ENCODE measurements at places on chromosomes 3 and 15. TPM values are rescaled to one million over a fixed set of nuclear protein-coding genes. Genes with fewer than 3 reads are reported as not detected.

GRCh38 chr3:100606894-100607512, 2.4 kb upstream of the ADGRG7 start:
- no peaks in the 10 kb centered on the region for H3K27me3 ChIP-seq
- H3K27ac ChIP-seq: no peak overlapping the region
- no peaks in the 10 kb centered on the region for H3K4me1 ChIP-seq
- DNase-seq: no peak
- no peaks in the 10 kb centered on the region for H3K36me3 ChIP-seq

- no peak for DNase-seq
- H3K27ac ChIP-seq: no peak overlapping the region
- no peaks in the 10 kb centered on the region for H3K27me3 ChIP-seq
- no peaks in the 10 kb centered on the region for H3K36me3 ChIP-seq
- no peak overlapping the region for H3K4me3 ChIP-seq
These were observed 118.9 kb upstream of the IGSF10 start for GRCh38 chr3:151579571-151580270.

GRCh38 chr3:155352900-155353490, 59.5 kb upstream of the STRIT1 start:
- no peaks in the 10 kb centered on the region for H3K36me3 ChIP-seq
- no peaks in the 10 kb centered on the region for H3K27me3 ChIP-seq
- no peak overlapping the region for H3K27ac ChIP-seq

- no peaks in the 10 kb centered on the region for H3K4me1 ChIP-seq
- H3K27me3 ChIP-seq: no peaks in the 10 kb centered on the region
- no peak overlapping the region for H3K4me3 ChIP-seq
- H3K27ac ChIP-seq: no peak overlapping the region
- no peaks in the 10 kb centered on the region for H3K36me3 ChIP-seq
These were observed 65.2 kb downstream of the NR2F2 start for GRCh38 chr15:96395687-96396086.

DNA sequence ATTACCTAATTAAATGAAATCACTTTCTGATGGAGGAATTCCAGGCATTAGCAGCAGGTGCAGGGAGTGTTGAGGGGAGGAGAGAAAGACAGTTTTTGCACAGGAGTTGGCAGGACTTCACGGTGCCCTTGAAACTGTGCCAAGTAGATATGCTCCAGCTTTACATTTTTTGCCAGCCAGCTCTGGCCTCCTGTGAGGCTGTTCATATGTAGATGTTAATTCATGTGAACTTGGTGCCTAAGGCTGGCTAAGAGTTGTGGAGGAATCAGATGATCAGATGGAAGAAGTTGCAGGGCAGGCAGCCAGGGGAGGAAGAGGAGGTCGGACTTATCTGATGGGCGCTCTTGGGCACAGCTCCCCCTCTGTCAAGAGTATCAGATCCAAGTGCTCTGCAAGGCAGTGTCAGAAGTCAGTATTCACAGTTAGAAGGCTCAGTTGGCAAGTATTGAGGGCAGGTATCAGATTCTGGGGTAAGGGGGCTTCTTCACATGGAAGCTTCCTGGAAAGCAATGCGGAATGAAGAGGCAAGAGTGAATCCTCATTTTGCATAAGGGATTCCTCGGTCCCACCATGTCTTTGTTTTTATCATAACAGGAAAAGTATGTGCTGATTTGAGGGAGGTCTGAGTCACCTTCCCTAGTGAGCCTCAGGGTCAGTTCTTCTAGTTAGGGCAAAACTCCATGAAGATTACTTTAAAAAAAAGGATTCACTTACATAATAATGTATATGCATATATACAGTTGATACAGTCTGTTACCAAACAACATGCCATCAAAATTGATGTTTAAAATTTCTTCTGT, 172.6 kb upstream of the UMPS start:
- H3K27ac ChIP-seq: no peak overlapping the region
- H3K4me3 ChIP-seq: no peak overlapping the region
- H3K36me3 ChIP-seq: no peaks in the 10 kb centered on the region

DNA sequence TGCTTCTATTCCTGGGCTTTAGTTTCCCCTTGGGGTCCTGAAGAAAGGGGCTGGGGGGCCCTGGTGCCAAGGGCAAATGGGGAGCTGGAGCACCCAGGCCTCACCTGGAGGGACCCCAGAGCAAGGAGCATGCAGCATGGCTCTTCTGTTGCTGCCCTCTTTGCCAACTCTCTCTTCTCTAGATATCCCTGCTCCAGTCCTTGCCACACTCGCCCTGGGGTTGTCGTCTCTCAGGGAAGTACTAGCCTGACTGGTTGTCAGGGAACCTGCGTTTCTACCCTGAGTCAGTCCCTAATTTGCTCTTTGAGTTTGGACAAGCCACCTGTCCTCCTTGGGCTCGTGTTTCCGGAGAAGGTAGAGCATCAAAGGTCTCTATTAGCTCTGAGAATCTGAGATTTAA, 63.7 kb upstream of the UBE2Q2 start:
- H3K4me3 ChIP-seq: no peak overlapping the region
- no peaks in the 10 kb centered on the region for H3K36me3 ChIP-seq
- no peaks in the 10 kb centered on the region for H3K4me1 ChIP-seq
- no peaks in the 10 kb centered on the region for H3K27me3 ChIP-seq
- no peak for DNase-seq
- no peak overlapping the region for H3K27ac ChIP-seq

- H3K4me3 ChIP-seq: no peak overlapping the region
- H3K36me3 ChIP-seq: no peaks in the 10 kb centered on the region
- H3K27ac ChIP-seq: no peak overlapping the region
- H3K4me1 ChIP-seq: no peaks in the 10 kb centered on the region
- no peak for DNase-seq
These were observed 49.0 kb downstream of the KY start for GRCh38 chr3:134601539-134602439.

- no peaks in the 10 kb centered on the region for H3K36me3 ChIP-seq
- H3K4me1 ChIP-seq: peaks cover 8% of the 10 kb centered on the region
- no peak overlapping the region for H3K27ac ChIP-seq
- no peaks in the 10 kb centered on the region for H3K27me3 ChIP-seq
- H3K4me3 ChIP-seq: no peak overlapping the region
These were observed 13.2 kb upstream of the TIPARP start for GRCh38 chr3:156661155-156661554.

GRCh38 chr3:75001330-75001729, 386.9 kb upstream of the CNTN3 start:
- no peak for DNase-seq
- no peaks in the 10 kb centered on the region for H3K27me3 ChIP-seq

GRCh38 chr15:43266386-43266785, 342 bp downstream of the TGM5 start:
- H3K36me3 ChIP-seq: no peaks in the 10 kb centered on the region
- no peak for DNase-seq
- no peaks in the 10 kb centered on the region for H3K4me1 ChIP-seq
- no peak overlapping the region for H3K4me3 ChIP-seq
- no peak overlapping the region for H3K27ac ChIP-seq
- H3K27me3 ChIP-seq: no peaks in the 10 kb centered on the region

- H3K36me3 ChIP-seq: no peaks in the 10 kb centered on the region
- H3K4me1 ChIP-seq: no peaks in the 10 kb centered on the region
- peaks cover 4% of the 10 kb centered on the region for H3K27me3 ChIP-seq
These were observed 126.6 kb downstream of the IGF1R start for GRCh38 chr15:98774756-98775497.

DNA sequence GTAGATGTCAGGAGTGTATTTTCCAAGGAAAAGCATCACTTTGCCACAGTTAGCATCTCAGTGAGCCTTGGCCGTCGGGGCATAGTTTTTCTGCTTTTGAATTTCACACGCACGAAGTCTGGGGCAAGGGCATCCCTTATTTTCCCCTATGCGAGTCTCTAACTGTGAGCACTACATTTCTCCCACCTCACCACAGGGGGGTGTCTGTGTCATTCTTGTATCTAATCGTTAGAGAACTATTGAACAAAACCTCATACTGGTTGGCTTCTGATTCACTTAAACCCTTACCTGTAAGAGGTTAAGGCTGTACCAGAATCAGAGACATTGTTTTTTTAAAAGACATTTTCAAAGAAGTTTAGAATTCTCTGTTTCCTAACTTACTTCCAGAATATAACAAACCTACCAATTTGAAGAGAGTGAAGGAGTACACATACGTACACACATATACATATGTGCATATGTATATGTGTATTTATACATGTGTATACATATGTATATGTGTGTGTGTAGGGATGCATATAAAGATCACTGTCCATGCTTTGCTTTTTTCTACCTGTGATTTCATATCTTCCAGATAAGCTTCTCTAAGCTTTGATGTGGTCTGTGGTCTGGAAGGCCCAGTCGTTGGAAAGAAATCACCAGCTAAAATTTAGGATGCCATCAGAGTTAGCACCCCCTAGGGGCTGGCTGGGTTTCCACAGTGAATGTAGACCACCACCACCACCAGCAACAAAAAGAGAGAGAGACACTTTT, 49.4 kb downstream of the MYZAP start:
- no peak overlapping the region for H3K4me3 ChIP-seq
- no peak overlapping the region for H3K27ac ChIP-seq
- H3K36me3 ChIP-seq: no peaks in the 10 kb centered on the region
- DNase-seq: no peak

- DNase-seq: no peak
- H3K36me3 ChIP-seq: no peaks in the 10 kb centered on the region
- H3K27me3 ChIP-seq: no peaks in the 10 kb centered on the region
- H3K27ac ChIP-seq: no peak overlapping the region
- no peak overlapping the region for H3K4me3 ChIP-seq
- no peaks in the 10 kb centered on the region for H3K4me1 ChIP-seq
These were observed 167.6 kb upstream of the CADPS start for GRCh38 chr3:63042833-63043232.

DNA sequence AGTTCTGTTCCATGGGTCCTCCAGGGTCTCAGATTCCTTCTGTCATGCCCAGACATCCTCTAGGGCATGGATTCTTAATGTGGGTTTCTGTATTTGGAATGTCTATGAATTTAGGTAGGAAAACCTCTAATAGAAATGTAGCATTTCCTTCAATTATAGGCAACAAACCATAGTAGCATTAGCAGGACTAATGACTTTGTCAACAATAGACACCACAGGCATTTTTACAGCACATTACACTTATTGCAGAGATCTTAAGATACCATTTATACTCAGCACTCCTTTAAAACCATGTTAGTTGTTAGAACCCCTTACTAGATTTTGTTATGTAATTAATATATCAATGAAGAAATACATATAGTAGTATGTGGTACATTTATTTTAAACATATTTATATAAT, 77.8 kb upstream of the TBC1D5 start:
- H3K4me1 ChIP-seq: no peaks in the 10 kb centered on the region
- no peak for DNase-seq
- H3K27ac ChIP-seq: no peak overlapping the region

- H3K4me1 ChIP-seq: peaks cover 1% of the 10 kb centered on the region
- no peak for DNase-seq
- H3K4me3 ChIP-seq: no peak overlapping the region
- H3K27ac ChIP-seq: no peak overlapping the region
These were observed 11.8 kb downstream of the MITF start for GRCh38 chr3:69751074-69751476.

GRCh38 chr15:65884511-65884910, 15.2 kb downstream of the RAB11A start:
- no peaks in the 10 kb centered on the region for H3K4me1 ChIP-seq
- peaks cover 44% of the 10 kb centered on the region for H3K36me3 ChIP-seq

GRCh38 chr15:67897646-67898339, 57.9 kb upstream of the RNU6-1 start:
- no peaks in the 10 kb centered on the region for H3K36me3 ChIP-seq
- no peaks in the 10 kb centered on the region for H3K27me3 ChIP-seq
- no peak for DNase-seq
- no peak overlapping the region for H3K27ac ChIP-seq
- H3K4me1 ChIP-seq: peaks cover 10% of the 10 kb centered on the region

GRCh38 chr3:187946163-187946691, 201.0 kb upstream of the BCL6 start:
- H3K27me3 ChIP-seq: no peaks in the 10 kb centered on the region
- no peak for DNase-seq
- no peak overlapping the region for H3K27ac ChIP-seq
- no peak overlapping the region for H3K4me3 ChIP-seq

GRCh38 chr3:6315906-6316305, 545.0 kb upstream of the GRM7 start:
- H3K4me1 ChIP-seq: no peaks in the 10 kb centered on the region
- no peaks in the 10 kb centered on the region for H3K27me3 ChIP-seq
- no peak overlapping the region for H3K27ac ChIP-seq

- no peak overlapping the region for H3K4me3 ChIP-seq
- no peak for DNase-seq
- H3K27me3 ChIP-seq: no peaks in the 10 kb centered on the region
- no peaks in the 10 kb centered on the region for H3K4me1 ChIP-seq
- H3K27ac ChIP-seq: no peak overlapping the region
These were observed 136.8 kb upstream of the ACP3 start for GRCh38 chr3:132180337-132180791.

EFCAB12 gene
- total RNA-seq: 0.37 TPM

FBN1 gene
- total RNA-seq: 19.9 TPM

PCYT1A gene
- total RNA-seq: 29.6 TPM

B3GALNT1 gene
- 23.7 TPM for total RNA-seq

LDHAL6B gene
- total RNA-seq: not detected

DYNC1LI1 gene
- total RNA-seq: 21.1 TPM

FANCI gene
- total RNA-seq: 41.9 TPM

SERPINI2 gene
- total RNA-seq: not detected

PRR23E gene
- not detected for total RNA-seq

ANKRD34C gene
- not detected for total RNA-seq

C3orf62 gene
- 3.1 TPM for total RNA-seq

ANKUB1 gene
- total RNA-seq: not detected

LMOD3 gene
- total RNA-seq: not detected

FGD5 gene
- total RNA-seq: 2.8 TPM

PKM gene
- total RNA-seq: 61.2 TPM

CDHR4 gene
- total RNA-seq: not detected

BCHE gene
- total RNA-seq: 37.2 TPM

Data from liver (tissue), 10 donors.